Astrocyte of the spinal cord (primary cell): ENCODE measurements at places on chromosomes 5 and 9.

GRCh38 chr5:139635606-139636206, 12.4 kb upstream of the CXXC5 start:
- DNase-seq = peak; percentile 93

DNA sequence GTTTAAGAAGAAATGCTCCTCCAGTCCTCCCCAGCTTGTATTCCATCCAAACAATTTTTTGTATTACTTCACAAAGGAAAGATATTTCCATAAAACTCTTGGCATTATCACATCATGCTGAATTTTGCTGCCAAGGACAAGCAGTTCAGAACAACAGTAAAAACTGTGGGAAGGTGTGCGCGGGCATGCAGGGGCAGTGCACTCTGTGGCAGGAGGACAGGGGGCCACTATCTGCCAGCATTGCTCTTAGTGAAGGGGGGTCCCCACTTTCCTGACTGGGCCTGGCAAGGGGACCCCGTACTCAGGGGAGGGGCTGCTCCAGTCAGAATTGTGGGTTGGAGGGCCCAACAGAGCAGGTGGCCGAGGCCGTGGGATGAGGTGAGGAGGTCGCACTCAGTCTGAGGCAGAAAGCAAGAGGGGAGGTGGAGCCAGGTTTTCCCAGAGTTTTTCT, 32.8 kb downstream of the ANGPTL2 start:
- no peak for DNase-seq

DNA sequence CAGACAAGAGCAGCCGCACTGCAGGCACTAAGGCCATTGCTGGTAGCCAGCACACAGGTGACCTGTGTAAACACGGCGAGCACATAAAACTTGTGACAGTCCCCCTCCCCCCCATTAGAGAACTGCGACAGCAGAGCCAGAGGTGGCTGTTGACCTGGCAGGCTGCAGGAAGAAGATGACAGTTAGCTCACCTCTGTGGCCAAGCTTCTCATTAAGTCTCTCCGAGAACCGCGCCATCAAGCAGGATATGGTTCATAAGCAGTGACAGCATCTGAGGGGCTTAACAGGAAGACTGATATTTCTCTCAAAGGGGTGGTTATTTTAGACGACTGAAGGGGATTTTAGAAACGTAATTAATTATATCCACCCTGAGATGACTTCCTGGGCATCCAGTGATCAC, 5.2 kb downstream of the SURF4 start:
- no peak for DNase-seq

DNA sequence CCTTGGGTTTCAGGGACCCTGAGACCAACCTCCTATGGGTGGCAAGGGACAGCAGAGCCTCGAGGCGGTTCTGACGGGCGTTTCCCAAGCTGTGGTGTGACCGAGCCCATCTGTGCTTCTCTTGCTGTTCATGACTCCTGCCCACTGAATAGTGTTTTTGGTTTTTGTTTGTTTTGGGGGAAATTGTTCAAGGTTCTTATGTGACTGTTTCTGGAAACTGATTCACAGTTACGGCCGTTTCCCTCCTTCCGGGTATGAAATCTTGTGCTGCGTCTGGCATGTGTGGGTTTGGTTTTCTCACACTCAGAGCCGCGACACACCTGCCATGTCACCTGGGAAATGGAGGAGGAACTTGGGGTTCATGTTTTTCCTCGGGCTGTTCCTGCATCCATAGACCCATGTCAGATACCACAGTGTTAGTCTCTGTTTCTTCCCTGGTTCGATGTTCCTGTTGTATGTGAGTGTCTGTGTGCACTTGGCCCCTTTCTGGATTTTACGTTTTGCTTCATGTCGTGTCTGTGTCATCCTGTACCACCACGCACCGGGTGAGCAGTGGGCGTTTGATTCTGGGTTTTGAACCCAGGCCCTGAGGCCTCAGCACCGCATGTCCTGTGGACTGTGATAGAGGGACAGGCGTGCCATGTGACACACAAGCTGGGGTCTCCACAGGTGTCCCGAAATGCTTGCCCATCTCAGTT, 28.8 kb downstream of the FBXW5 start:
- no peak for DNase-seq

DNA sequence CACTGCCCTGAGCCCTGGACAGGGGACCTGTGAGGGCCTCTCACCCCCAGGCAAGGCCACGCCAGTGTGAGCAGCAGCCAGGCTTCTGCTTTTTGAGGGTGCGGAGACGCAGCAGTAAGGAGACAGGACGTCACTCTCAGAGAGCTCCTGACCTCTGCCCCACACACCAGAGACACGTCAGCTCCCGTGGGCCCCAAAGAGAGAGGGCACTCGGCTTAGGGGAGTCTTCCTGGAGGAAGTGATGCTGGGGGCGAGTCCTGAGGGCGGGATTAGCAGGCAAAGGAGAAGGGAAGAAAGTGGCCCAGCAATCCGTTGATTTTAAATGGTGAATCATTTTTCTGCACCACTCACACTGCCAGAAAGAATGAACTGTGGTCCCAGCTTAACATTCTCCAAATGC, 24.0 kb upstream of the SLC9A3 start:
- no peak for DNase-seq

GRCh38 chr9:16341177-16341576, 529.3 kb downstream of the BNC2 start:
- DNase-seq = peak; percentile 42

- DNase-seq = no peak
These were observed 1.4 kb upstream of the OGN start for GRCh38 chr9:92405818-92406217.

DNA sequence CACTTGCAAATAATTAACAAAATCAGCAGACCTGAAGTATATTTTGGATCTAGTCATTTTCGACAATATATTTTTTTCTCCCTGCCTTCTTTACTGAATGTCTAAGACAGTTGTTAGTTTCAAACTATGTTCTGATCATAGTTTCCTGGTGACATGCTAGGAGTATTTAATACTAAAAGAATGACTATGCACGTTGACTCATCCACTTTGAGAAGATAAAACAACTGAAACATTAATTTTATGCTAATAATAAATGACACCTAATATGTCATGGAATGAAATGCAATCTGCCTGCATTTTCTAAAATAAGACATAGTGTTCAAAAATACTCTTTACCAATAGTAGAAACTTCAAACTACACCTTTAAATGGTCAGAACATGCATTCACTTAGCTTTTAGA, 2123.7 kb upstream of the C9orf72 start:
- peak; percentile 34 for DNase-seq

GRCh38 chr9:83598487-83598886, 24.5 kb upstream of the IDNK start:
- DNase-seq = no peak

DNA sequence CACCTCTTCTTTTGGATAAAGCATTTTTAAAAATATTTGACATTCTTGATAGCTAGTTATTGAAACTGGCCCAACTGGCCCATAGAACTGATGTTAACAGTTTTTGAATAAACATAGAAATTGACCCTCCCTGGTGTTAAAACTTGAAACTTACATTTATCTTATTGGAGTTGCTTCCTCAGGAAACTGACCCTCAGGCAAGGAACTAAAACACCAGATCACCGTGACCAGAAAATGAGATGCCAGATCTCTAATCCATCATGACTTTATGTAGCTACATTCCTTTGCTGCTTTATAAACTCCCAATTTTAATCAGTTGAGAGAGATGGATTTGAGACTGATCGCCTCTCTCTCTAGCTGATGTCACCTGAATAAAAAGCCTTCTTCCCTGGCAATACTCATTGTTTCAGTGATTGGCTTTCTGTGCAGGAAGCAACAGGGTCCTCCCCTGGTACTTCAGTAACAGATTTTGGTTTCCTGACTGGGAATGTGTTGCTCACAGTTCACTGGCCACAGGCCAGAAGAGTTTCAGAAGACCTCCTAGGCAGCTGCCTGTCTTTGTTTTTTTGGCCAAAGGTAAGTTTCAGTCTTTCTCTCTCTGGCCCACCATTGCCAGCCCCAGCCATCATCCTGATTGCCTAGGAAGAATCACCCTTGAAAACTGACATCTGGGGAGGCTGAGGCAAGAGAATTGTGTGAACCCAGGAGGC, 212.4 kb downstream of the DTWD2 start:
- DNase-seq = no peak

- DNase-seq = no peak
These were observed 9.5 kb downstream of the MTAP start for GRCh38 chr9:21811914-21812313.

- no peak for DNase-seq
These were observed 78.0 kb downstream of the AMBP start for GRCh38 chr9:114000063-114000454.

DNA sequence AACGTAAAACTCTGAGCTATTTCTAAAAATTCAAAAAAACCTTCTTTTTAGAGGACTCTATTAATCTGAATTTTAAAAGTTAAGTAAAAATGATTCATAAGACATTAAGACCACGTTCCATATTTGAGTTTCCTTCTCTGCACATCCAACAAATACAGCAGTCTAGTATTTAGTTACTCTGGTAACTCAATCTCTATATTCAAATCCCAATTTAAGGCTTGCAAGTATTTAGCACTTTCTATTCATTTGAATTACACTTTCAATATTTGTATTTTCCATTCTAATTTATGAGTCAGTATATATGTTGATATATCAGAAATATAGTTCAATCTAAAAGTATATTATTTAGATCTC, 17.7 kb downstream of the RFX3 start:
- no peak for DNase-seq

DNA sequence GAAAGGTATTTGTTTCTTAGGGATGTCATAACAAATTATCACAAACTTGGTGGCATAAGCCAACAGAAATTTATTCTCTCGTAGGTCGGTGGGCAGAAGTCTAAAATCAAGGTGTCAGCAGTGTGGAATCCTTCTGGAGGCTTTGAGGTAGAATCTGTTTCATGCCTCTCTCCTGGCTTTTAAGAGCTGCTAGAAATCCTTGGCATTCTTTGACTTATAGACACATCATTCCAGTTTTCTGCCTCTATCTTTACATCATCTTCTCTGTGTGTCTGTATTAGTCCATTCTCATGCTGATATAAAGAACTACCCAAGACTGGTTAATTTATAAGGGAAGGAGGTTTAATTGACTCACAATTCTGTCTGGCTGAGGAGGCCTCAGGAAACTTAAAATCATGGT, 488.1 kb upstream of the PAPPA start:
- no peak for DNase-seq

- DNase-seq = peak; percentile 3
These were observed 25.3 kb upstream of the PPP1R2B start for GRCh38 chr5:156824800-156825199.

GRCh38 chr5:133120156-133120750, 68.4 kb downstream of the HSPA4 start:
- no peak for DNase-seq

DNA sequence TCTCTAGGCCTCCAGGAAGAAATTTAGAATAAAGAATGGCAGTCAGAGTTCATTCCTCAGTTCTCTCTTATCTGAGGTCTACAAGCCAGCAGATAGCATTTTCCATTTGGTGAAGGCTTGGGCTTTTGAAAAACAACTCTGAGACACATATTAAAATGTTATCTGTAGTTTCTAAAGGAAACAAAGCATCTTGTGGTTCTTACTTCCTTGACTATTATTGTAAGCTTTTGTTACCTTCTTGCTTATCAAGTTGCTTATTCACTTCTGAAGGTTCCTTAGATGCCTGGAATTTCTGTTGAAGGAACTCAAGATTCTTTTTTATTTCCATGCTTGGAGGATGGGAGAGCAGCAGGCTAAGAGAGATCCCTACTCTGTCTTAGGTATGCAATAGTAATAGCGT, 79.2 kb upstream of the MRPS30 start:
- DNase-seq = no peak

DNA sequence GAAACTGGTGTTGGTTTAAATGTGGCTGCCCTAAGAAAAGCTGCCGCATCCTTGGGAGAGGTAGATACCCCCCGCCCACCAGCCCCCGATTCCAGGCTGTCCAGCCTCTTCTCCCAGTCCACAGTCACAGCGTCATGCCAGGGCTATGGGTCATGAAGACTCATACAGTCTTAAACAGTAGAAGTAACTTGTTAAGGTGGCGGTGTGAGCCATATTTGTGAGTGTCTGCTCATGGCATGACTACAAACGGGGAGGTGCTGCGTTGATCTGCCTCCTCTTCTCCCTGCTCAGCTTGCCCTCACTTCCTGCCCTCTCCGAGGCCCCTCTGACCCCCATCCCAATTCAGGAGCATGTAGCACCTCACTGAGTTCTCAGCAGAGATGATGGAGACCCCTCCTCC, 20.8 kb downstream of the FGD3 start:
- no peak for DNase-seq

DNA sequence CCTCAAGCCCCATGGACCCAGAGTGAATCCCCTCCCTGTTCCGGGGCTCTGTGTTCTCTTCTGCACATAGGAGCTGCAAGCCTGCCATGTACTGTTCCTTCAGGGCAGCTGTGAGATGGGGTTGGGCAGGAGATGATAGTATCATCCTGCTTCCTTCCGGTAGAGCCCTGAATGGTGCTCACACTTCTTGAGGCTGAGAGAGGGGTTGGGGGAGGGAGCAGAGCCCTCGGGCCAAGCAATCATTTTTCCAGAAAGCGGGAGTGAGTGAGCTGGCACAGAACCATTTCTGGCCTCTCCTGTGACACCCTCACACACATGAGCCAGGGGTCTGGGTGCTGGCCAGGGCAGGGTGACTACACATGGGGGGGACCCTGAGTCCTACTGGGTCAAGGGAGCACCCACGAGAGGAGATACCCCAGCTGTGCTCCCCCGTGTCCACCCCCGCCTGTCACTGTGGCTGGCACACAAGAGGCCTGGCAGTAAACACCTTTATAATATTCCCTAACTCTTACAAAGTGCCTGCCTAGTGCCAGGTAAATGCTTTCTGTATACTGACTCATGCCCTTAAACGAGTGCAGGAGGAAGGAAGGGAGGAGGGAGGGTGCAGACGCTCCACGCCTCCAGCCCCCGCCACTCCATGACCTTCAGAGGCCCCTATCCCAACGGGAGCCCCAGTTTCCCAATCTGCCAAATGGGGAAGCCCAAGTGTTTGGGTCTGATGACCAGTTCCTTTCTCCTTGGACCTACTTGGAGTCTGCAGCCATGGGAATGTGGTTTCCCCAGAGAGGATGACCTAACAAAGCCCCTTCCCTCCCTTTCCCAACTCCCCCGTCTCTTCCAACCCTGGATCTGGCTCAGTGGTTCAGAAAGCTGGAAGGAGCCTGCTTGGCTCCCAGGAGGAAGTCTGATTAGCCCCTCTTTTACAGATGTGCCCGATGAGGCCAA, 15.5 kb downstream of the AKNA start:
- DNase-seq = no peak

- peak; percentile 51 for DNase-seq
These were observed 185.8 kb downstream of the PCSK1 start for GRCh38 chr5:96247097-96247701.
